ENCODE measurements at places on chromosomes 11 and 22.
A peak's percentile ranks its signal among the peaks of the same experiment; 100 is the strongest.

DNA sequence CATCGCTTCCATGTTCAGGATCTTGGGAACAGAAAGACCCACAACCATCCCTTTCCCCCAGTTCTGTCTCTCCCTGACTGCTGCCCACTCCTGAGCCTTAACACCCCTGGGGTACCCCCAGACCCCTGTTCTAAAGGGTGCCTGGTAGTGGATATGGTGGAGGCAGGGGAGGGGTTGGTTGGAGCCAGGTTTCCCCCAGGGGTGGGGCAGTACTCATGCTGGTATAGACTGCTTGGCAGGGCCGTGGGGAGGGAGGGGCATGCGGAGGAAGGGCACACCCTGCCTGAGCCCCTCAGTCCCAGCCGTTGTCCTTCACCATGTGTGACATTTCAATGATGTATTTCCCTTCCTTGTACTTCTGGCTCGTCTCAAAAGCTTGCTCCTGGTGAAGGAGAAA, 4.0 kb downstream of the YPEL4 start:
- DNase-seq, result no peak

DNA sequence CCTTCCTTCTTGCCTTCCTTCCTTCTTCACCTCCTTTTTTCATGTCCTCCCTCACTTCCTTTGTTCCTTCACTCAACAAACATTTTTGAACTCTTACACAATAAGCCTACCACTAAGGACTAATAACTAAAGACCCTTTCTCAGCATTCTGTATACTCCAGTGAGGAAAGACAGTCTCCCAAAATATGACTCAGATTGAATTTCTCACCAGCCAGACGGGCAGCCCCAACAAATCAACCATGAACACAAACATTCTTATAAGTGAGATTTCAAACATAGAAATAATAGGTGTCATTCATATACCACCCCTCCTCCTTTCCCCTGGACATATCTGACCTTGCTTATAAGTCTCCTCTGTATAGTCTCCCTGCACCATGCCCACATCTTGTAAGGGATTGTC, 1079.7 kb downstream of the OPCML start:
- no peak for DNase-seq

GRCh38 chr11:27431808-27432207, 40.8 kb downstream of the LGR4 start:
- DNase-seq, result no peak

GRCh38 chr11:83702796-83703195, 416.6 kb upstream of the CCDC90B start:
- DNase-seq, result no peak

GRCh38 chr11:67645521-67646461, 4.7 kb downstream of the ACY3 start:
- no peak for DNase-seq

DNA sequence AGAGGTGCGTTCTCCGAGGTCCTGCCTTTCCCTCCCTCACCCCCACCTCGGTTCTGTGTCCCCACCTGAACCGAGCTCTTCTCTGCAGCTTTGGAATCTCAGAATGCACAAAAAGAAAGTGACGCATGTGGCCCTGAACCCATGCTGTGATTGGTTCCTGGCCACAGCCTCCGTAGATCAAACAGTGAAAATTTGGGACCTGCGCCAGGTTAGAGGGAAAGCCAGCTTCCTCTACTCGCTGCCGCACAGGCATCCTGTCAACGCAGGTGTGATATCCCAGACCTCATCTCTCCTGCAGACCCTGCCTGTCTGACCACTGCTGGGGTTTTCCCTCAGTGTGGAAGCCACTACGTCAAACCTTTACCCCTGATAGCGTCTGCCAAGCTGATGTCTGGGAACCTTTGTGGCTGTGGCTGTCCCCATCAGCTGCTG, 13.9 kb downstream of the ACP2 start:
- peak; percentile 44 for DNase-seq

- peak; percentile 70 for DNase-seq
Measured at GRCh38 chr11:20367313-20367948, 3.9 kb downstream of the HTATIP2 start.

DNA sequence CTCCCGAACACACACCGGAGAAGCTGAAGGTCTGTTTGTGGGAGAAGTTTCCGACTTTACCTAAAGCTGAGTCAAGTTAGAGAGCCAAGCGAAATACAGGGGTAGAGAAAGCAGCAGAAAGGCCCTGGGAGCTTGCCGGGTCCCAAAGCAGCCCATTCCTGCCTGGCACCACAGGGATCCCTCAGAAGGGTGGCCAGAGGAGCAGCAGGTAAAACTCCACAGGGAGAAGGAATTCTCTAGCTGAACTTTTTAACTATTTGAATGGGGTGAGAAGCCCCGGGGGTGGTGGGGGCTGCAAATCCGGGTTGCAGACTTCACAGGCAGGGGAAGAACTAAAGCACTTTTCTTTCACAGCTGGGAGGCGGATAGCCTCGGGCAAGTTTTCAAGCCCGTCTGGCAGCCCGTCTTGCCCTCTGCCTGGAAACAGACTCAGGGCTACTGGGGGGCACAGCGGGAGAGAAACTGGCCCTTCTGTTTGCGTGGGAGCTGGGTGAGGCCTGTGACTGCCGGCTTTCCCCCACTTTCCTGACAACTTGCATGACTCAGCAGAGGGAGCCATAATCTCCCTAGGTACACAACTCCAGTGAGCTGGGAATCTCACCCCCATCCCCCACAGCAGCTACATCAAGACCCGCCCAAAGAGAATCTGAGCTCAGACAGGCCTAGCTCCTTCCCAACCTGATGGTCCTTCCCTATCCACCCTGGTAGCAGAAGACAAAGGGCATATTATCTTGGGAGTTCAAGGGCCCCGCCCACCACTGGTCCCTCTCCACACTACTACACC, 311.0 kb downstream of the SBF2 start:
- no peak for DNase-seq

DNA sequence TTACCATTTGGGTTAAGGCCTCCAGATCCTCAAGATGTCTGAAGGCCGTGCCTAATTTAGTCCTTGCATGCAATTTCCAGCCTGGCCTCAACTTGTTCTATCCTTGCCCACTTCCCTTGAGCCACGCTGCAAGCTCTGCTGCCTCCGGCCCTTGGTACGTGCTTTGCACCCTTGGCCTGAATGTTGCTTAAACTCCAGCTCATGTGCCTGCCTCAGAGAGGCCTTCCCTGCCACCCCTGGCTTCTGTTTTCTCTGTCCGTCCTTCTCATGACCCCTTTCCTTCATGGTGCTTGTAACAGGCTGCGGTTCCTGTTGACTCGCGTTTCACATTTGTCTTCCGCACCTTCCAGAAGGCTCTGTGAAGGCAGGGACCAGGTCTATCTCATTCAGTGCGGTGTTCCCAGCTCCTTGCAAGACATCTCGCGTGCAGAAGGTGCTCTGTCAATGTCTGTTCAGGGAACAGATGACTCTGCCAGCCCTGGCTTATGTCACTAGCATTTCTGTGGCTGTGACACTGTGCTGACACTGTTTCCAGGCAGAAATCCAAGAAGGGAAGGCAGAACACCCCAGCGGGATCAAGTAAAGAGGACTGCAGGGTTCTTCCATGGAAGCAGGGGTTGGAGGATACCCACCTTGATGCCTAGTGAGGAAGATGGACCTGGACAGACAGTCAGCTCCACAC, 61.8 kb downstream of the FBLN1 start:
- DNase-seq, result no peak

DNA sequence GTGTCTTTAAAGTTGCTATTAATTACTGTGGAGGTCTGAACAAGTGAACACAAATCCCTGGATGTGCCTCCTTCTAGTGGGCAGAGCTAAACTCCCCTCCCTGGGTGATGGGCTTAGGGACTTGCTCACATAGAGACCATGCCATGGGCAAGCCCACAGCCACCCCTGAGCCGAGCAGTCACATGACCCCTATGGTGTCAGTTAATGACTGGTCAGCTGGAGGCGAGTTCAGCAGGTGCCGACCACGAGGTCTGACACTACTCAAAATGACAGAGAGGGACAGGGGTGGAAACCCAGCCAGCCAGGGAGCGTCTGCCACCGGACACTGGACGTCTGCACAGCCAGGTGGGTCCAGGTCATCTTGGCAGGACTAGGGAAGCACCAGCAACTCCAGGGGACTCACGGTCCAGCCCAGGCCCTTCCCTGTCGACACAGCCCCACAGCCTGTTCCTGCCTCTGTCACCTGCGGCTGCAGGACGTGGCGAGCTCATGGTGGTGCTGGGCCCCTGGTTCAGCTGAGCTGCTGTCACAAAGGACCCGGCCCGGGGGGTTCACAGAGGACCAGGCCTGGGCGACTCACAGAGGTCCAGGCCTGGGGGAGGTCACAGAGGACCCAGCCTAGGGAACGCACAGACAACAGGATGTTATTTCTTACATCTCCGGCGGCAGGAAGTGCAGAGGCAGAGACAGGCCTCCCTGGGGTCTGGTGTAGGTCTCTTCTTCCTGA, 135.0 kb downstream of the BRD1 start:
- no peak for DNase-seq

GRCh38 chr22:22856364-22856763, 31.3 kb upstream of the IGLL5 start:
- no peak for DNase-seq

- no peak for DNase-seq
Measured at GRCh38 chr11:128553662-128554362, 33.5 kb downstream of the ETS1 start.

DNA sequence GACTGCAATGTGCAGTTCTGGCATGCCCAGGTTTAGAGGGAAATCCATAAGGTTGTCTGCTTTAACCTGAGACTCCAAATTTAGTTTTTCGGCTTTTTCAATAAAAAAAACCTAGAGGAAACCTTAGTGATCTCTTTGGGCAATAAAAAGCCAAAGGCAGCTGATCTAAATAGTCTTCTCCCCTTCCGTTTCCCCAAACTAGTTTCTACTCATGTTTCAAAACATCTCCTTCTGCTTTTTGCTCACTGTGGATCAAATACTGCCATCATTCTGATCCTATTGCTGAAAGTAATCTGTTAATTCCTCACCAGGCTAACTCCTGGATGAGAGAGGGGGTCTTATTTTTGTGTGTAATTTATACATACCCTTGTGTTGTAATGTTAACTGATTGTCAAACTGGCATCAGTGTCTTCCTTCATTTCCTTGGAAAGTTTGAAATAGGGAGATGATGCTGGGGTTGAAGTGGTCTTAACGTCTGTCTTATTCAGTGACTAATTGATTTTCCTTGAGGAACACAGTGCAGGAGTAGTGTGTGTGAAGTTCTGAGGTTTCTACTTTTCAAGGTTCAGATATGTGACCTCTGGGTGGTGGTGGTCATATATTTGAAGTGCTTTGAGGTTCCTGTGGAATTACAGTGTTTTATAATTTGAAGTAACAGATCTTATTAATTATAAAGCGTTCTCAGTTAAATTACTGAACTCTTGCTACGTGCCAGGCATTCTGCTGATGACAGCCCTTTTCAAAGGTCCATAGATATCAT, 55.0 kb downstream of the ARHGAP42 start:
- no peak for DNase-seq

- no peak for DNase-seq
Measured at GRCh38 chr11:68438658-68439259, 21.8 kb upstream of the PPP6R3 start.

GRCh38 chr11:63567044-63567840, 4.1 kb upstream of the PLAAT2 start:
- peak; percentile 64 for DNase-seq

- DNase-seq, result no peak
Measured at GRCh38 chr11:101138245-101138930, 8.8 kb upstream of the PGR start.

DNA sequence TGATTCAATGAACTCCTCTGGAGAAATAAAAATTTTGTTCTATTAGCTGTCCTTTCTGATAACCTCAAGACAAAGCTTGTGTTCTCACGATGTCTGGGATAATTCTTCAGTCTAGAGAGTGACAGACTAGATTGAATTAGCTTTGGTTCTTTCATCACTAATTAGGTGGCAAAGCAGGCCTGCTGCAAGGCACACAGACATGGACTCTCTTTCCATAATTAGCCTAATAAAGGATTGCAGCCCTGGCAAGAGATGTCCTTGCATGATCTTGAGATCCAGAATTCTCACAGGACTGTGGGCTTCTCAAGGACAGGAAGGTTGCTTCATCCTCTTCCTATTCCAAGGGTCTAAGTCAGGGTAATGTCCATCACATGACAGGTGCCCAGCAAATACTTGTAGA, 245.6 kb upstream of the ZC3H12C start:
- DNase-seq, result no peak

GRCh38 chr11:80512491-80512890, 1071.7 kb upstream of the TENM4 start:
- no peak for DNase-seq
